Left ventricle myocardium inferior (tissue), 1 donor: ENCODE measurements at places on chromosomes 16 and 17.

DNA sequence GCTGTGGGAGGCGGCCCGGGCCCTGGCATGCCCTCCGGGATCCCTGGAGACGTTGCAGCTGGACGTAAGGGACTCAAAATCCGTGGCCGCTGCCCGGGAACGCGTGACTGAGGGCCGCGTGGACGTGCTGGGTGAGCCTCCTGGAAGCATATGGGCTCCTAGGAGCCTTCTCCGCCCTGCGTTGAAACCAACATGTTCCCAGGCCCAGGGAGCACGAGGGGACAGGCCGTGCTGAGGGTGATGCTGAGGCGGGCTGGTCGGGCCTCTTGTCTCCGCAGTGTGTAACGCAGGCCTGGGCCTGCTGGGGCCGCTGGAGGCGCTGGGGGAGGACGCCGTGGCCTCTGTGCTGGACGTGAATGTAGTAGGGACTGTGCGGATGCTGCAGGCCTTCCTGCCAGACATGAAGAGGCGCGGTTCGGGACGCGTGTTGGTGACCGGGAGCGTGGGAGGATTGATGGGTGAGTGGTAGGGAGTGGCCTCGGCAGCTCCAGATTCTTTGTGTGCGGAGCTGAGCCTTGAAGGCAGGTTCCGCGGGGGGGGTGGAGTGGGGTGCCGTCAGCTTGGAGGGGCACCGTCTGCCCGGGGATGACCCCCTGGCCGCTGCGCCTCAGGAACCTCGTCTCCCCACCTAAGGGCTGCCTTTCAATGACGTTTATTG, 567 bp downstream of the HSD17B1 start:
- no peak for DNase-seq

DNA sequence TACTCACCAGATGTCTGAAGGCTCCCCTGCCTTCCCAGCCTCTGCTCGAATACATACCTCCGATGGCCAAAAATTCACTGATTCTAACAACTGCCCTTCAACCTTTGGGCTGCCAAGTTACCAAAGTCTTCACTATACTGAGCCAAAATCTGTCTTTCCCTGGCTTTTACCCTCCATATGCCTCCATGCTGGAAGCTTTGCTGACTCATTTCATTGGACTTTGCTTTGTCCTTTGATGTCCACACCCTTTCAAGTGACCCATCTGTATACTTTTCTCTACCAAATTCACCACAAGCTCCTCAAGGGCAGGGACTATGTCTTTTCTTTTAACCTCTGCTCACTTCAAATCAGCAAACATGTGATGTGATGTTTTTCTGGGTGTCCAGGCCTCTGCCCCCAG, 21.0 kb upstream of the MTMR4 start:
- no peak for DNase-seq

GRCh38 chr16:81553814-81554675, 109.4 kb downstream of the CMIP start:
- DNase-seq: no peak

DNA sequence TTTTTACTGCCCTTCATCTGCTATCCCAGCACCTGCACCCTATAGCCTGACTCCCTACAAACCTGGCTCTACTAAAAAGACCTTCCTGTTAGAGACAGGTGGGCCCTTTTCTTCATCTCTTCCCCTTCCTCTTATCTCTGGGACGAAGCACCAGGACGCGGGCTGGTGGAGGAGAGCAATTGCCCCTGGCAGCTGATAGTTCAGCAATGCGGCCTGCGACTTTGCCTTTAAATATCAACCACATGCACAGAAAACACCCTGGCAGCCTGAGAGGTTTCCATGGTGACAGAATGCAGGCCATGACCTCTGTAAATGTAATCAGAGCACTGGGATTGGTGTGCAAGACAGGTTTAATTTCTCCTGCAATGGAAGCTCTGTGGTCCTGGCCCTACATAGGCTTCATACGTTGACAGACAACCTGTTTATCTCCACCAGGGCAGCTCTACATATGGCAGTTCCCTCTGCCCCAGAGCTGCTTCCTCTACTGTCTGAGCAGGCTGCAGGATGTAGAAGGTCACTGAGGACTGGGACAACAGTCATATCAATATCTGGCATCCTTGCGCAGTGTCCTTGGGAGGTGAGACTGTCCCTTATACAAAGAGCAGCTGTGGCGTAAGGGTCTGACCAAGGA, 10.0 kb upstream of the SKAP1 start:
- no peak for DNase-seq

DNA sequence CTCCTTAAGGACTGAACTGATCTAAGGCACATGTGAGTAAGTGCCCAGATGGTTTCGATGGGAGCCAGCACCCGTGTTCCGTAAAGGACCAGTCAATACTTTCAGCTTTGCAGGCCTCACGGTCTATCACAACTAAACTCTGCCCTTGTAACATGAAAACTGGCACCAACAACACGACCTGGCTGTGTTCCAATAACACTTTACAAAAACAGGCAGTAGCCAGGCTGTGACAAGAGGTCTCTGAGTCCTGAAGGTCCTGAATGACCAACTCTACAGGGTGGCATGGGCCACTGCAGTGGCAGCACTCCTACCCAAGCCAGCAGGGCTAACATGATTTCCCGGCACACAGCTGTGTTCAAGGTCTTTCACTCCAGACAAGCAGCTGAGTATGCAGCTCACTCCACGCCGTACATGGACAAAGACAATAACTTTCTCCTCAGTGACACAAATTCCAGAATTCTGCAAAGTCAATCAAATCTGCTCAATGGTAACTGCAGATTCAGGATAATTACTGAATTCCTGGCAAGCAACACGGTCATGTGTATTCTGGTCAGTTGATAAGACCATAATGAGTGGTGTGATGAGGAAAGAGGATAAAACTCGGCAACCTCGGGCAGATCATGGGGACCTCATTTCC, 15.3 kb downstream of the NPLOC4 start:
- DNase-seq: no peak

- no peak for DNase-seq
These were observed 141.5 kb downstream of the IRF8 start for GRCh38 chr16:86040496-86040895.

DNA sequence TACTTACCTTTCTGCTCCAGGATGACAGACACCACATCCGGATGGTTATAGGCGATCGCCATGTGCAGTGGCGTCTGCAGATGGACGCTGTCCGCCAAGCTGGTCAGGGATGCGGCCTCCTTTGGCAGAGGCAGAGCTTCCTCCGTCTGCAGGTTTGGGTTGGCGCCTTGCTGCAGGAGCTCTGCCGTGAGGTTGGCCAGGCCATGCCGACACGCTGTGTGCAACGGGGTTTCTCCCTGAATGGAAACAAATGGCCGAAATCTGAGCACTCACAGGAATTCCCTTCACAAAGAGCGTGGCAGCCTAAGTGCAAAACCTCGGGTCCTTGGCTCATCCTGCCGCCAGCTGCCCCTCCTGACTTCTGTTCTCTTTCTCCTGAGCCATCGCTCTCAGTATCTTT, 41.8 kb downstream of the CYB5D2 start:
- no peak for DNase-seq

DNA sequence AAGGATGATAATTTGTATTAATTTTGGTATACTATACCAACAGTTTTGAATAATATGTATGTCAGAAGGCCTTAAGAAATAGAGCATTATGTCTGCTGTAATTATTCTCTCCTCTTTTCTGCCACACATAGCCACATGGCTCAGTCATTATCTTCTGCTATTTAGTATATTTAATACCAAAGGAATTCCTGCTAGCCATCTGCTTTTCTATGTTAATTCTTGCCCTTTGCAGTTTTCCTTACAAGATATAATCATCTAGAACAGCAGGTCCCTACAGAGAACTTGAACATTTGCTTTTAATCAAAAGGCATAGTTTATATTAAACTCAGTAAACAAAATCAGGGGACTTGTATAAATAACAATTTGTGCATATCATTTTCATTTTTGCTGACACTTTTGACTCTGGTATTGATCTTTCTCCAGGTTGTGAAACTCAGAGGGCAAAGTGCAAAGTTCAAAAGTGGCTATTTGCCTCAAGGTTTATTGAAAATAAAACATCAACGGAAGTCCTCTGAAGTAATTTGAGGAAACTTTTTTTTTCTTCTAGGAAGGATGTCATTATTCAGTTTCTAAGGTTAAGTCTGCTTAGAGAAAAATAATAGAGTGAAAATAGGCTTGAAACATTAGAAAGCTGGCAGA, 702.0 kb downstream of the KCNJ2 start:
- no peak for DNase-seq

DNA sequence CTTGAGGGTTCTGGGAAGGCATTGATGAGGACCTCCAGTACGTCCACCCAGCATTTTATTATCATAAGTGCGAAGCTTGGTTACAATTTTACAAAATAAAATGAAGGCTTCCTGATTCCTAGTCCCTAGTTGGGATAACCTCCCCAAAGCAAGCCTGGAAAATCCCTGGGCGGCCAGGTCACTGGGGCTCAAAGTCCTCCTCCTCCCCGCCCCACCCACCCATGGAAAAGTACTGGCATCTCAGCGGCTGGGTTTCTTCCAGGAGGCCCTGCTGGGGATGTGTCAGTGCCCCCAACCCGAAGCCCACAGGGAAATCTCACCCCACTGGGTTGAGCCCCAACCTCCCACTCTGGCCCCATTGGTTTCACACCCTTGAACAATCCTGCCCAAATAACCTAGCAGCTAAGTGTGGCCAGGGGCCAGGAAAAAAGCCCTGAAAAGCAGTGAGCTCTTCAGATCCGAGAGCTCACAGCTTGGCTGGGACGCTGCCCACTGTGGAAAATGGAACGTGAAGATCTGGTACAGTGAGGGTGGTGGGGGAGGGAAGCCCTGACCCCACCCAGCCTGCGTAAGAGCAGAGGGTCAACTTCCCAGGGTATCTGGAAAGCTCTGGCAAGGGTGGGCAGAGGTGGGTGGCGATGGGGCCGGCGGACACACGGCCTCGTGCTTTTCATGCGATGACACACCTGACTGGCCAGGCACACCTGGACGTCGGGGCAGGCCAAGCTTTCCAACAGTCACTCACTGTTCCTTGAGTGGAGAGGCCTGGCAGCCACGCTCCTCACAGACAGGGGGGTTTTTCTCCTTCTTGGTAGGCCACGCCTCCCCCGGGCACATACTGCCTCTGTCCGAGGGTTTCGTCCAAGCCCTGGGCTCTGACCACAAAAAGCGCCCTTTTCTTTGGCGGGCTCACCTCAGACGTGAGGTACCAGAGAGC, 324.5 kb downstream of the SOX9 start:
- no peak for DNase-seq

DNA sequence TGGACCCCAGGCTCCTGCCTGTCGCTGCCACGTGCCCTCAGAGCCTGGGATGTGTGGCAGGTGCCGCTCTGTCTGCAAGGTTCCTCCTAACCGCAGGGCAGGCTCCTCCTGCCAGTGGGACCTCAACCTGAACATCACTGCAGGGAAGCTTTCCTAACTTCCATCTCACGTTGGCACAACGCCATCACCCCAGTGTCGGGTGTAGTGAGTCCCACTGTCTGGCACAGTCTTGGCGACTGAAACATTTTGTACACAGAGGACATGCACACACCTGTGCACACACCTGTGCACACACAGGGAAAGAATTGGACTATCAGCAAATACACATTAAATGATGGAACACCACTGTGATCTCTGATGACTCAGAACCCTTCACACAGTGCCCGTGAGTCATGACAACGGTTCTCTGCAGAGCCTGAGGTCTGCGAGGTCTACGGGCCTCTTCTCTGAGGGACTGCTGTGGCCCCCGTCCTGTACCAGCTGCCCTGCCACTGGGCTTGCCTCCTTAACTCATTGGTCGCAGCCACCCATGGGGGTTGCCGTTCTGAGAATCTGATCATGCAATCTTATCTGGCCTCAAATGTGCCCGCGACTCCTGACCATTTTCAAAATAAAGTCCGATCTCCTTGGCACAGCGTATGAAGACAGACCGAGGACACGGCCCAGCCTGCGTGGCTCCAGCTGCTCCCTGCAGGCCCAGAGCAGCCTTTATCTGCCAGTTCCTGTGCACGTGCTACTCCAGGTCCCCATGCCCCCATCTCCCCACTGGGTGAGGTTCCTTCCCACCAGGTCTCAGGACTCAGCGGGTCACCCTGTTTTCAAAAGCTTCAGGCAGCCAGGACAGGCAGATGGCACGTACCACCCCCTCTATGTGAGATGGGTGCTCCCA, 7.6 kb downstream of the CCDC57 start:
- no peak for DNase-seq
